ENCODE measurements at places on chromosomes 3 and 15. TPM values are rescaled to one million over a fixed set of nuclear protein-coding genes. Genes with fewer than 3 reads are reported as not detected.

DNA sequence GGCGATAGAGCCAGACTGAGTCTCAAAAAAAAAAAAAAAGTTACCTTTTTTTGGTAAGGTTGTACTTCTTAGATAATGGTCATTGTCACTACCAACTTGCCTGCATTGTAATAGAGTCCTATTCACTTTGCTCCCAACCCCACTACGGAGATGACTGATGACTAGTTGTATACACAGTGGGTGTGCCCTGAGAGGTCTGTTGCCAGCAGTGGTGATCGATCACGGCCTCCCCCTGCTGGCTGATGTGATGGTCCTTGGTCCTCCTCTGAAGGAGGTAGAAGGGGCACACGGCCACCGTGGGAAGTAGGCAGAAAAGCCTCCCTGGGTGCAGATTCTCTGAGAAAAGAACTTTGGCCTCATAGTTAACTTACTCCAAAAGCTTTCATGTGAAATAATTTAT, 10.7 kb downstream of the GCNT3 start:
- DNase-seq, result no peak

DNA sequence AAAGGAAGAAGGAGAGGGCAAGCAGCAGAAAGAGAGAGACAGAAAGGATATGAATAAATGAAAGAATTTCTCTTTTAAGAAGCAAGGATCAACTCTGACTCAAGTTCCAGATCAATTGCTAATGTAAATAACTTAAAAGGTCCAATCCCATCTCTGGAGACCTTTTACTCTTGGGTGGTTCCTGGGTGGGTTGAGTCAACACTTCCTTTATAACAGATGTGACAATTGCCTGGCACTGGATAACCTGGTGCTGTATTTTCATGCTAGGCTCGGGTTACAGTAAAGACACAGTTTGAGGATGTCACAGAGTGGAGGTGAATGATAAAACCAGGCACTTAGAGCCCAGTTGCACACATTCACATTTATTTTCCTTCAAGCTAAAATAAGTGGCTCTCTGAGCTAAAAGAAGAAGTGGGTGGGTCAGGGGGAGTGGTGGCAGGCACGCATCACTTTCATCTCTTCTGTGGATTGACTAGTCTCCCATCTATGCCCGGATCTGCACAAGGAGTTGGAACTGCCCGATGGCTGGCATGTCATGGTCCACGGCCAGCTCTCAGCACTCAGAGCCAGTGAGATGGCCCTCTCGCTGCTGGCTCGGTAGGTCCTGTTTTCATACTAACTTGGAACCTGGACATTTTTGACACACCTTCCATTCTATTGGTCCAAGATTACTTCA, 465.8 kb downstream of the FOXP1 start:
- DNase-seq, result no peak

GRCh38 chr3:181919375-181919774, 207.7 kb downstream of the SOX2 start:
- no peak for DNase-seq

The ERC2 gene
- total RNA-seq, result 77.9 TPM

DNA sequence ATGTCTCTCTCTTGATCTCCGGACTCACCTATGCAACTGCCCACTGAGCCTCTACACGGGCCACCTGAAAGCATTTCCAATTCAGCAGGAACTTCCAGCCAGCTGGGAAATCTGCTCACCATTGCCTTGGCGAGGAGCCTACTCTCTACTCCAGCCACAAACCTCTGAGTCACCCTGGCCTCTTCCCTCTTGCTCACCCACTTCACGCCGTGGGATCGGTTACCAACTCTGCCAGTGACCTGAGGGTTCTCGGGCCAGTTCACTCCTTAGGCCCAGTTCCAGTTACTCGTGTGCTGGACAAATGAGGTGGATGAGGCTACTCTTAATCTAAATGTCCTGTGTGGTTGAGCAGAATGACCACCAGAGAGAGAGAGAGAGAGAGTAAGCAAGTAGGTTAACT, 70.1 kb downstream of the CEMIP start:
- DNase-seq, result no peak

The RUVBL1 gene
- total RNA-seq, result 61.1 TPM

GRCh38 chr15:79943820-79944219, 27.2 kb downstream of the BCL2A1 start:
- DNase-seq, result no peak

DNA sequence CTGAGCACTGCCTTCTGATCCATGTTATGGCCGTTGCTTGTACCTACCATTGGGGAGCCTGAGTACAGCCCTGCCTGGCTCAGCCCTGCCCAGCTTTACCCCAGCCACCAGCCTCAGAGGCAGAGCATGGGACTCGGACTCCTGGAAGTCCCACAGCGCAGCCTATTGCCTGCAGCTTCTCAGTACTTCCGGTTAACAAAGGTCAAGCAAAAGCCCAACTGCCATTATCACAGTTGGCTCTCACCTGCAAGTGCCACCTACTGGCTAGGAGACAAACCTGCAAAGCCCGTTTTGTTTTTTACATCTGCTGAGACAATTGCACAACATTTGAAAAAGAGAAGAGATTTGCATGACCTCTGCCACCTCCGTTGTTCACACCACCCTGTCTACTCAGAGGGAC, 1081.7 kb downstream of the NAALADL2 start:
- DNase-seq, result no peak

The PRR20G gene
- total RNA-seq, result not detected

The TMIE gene
- 1.2 TPM for total RNA-seq

- no peak for DNase-seq
Measured at GRCh38 chr3:163812006-163812405, 1266.3 kb downstream of the SI start.

- DNase-seq, result no peak
Measured at GRCh38 chr15:82228750-82229149, 33.8 kb downstream of the EFL1 start.

All from frontal cortex (tissue), 4 donors.